T follicular helper cell (primary cell): ENCODE measurements at places on chromosomes 6 and 20.

DNA sequence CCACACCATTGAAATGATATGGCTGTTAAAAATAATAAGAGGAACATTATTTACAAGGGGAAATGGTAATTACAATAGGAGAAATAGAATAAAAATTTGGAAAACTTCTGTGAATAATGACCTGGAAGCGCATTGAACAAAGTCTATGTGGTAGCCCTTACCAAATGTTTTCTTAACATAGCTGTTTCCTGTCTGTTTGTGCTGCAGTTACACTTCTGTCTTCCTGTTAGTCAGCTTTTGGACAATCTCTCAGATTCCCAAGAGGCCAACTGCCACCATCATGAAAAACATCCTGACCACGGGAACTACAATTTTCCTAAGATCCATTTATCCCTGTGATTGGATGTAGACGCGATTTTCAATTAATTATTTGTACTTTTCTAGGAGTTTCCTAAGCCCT, 754.4 kb upstream of the MARCKS start:
- no peak for DNase-seq

GRCh38 chr6:43355862-43356590, 13.4 kb downstream of the ZNF318 start:
- DNase-seq: no peak

GRCh38 chr6:82775361-82775760, 290.3 kb downstream of the UBE3D start:
- no peak for DNase-seq

DNA sequence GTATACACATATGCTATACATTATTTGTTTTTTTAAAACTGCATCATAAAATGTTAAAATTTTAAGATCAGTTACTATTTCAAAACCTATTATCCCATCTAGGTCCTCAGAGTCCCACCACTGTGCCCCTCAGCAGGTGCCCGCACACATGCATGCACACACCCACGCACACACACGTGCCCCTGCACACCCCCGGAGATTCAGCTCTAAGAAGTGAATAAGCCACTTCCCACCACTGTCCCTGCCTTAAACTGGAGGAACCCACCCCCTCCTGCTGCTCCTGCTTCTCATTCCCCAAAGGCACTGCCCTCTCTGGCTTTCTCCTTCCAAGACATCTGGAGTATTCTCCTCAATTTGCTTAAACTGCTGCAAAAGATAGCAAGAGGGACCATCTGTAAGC, 5.4 kb upstream of the FAM210B start:
- DNase-seq: no peak

DNA sequence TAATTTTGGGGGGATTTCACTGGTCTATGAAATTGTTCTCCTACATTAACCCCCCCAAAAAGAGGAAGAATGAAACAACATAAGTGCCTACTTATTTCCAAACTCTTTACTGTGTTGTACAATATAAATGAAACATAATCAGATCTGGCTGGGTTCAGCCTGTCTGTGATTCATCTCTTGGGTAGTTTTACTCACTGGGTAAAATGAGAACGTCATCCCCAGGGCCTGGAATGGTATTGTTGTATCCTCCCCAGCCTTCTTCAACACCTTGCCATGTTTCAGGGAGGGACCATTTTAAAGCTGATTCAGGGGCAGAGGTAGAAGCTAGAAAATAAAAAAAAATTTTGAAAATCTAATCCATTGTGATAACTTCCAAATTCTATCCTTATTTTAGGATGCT, 256.7 kb downstream of the PKHD1 start:
- no peak for DNase-seq

GRCh38 chr6:118580585-118581419, 32.7 kb downstream of the PLN start:
- DNase-seq: no peak

DNA sequence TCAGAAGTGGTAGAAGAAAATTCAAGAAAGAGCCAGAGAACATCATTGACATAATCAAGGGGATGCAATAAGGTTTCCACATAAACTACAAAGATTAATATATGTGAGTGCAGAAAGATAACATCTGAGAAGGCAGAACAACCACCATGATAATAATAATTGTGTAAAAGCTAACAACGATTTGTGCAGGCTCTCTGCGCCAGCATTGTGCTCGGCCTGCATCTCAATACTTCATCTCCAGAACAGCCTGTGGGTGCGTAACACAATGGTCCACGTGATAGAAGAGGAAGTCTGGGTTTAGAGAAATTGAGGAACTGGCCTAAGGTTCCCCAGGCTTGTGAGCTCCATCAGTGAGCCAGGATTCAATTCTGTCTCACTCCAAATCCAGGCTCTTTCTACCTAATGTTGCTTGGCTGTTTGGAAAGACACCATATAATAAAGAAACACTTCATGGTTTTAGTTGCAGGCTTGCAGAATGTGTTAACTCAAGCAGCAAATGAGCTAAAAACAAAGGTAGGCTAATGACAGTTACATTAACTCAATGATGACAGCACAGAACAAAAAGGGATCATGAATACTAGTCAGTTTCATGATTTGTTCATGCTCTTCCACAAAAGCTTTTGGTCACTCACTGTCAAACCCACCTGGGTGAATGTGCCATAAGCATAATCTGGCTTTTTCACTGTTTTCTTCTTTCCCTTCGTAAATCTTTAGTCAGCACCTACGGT, 71.2 kb downstream of the LY86 start:
- no peak for DNase-seq

- DNase-seq: no peak
Observed at GRCh38 chr20:54486585-54486984, 11.2 kb downstream of the DOK5 start.

DNA sequence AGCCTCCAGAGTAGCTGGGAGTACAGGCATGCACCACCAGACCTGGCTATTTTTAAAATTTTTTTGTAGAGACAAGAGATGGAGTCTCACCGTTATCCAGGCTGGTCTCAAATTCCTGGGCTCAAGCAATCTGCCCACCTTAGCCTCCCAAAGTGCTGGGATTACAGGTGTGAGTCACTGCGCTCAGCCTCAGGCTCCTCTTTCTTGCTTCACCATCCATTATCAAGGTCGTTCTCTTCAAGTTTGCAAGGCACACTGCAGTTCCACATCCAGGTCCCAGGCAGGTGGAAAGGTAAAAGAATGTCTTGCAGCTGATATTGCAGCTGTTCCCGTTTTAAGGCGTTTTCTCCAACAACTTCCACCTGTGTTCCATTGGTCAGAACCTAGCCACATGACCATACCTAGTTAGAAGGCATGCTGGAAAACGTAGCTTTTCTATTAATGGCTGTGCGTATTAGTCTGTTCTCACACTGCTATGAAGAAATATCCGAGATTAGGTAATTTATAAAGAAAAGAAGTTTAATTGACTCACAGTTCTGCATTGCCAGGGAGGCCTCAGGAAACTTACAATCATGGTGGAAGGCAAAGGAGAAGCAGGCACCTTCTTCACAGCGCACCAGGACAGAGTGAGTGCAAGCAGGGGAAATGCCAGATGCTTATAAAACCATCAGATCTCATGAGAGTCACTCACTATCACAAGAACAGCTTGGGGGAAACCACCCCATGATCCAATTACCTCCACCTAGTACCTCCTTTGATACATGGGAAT, 51.7 kb downstream of the PCNA start:
- no peak for DNase-seq

DNA sequence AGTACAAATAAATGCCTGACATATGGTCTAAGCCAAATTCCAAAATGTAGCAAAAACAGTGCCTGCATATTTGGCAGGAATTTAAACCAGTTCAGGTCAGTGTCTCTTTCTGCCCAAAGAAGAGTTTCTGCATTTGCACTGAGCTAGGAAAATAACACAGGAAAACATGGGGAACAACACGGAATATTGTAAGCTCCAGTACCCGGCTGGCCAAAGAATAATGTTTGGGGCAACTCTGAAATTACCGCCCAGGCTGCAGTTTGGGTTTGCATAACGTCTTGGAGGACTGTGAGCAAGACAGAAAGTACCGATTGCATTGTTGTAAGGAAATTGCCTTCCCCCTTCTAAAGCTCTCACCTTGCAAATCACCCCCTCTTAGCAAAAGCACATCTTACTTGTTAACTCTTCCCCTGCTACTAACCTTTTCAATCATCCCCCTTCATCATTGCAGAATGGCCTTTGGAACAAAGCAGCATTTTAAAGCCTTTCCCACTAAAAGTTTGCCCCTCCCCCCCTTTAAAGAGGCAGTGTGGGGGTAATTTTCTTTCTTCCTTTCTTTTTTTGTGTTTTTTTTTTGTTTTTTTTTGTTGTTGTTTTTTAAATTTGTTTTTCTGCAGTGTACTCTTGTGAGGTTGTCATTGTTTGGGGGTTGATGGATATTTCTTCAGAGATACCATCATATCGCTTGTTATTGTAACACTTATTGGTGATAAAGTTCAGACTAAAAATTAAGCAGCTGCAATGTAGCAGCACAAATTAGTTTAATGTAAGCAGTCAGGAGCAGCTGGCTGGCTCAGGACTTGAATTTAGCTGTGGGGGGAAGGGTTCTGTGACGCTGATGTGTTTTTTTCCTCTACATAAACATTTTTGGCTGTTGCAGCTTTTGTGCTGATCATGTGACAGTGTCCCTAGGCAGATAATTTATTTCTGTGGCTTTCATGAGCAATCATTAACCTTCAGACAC, 100.0 kb upstream of the CITED2 start:
- DNase-seq: no peak

DNA sequence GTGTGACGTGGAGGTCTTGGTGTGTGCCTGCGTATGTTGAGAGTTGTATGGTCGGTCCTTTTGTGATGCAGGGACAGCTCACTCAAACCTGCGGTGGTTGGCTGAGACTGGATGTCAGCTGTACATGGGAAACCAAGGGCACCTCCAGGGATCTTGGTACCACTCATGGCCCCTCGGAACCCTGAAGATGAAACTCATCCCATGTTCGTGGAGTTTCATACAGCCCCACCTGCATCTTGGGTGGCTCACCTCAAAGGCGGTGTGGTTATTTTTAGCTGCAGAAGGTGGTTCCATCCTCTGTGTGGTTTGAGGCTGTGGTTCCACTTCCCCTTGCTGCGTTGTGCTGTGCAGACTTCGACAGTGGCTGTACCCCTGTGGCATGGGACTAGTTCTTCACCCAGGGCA, 52.6 kb upstream of the SLC22A1 start:
- no peak for DNase-seq

DNA sequence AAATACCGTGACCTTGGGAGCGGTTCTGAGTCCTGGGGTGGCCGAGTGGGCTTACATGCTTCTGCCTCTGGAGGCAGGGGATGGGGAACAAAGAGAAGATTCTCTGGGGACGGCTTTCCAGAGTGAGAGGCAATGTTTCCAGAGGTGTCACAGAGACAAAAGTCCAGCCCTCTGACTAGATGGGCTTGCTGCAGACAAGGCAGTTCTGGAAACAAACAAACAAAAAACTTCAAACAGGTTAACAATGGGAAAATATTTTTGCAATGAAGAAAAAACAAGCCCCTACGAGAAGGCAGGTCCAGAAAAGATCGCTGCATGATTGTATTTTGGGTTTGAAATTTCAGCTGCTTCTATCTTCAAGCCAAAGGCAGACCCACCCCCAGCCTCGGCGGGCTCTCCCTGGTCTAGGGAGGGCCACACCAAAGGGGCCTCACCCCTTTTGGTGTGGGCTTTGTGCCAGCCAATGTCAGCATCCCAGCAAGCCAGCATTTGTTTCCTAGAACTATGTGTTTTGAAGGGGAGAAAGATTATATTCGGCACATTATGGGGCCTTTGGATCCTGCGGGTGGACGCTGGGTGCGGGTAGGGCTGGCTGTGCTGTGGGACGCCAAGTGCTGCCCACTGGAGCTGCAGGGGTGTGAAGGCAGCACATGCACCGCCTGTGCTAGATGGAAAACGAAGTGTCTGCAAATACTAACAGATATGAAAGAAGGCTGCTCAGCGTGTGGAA, 42.9 kb downstream of the RIOK1 start:
- no peak for DNase-seq

GRCh38 chr20:53865901-53866793, 204.2 kb downstream of the BCAS1 start:
- DNase-seq: no peak

GRCh38 chr6:133977983-133978895, 25.2 kb downstream of the TBPL1 start:
- DNase-seq: no peak

GRCh38 chr20:45867136-45867818, 9.9 kb downstream of the ZSWIM3 start:
- DNase-seq: no peak

GRCh38 chr6:36721369-36722140, 23.9 kb downstream of the RAB44 start:
- no peak for DNase-seq

- no peak for DNase-seq
Observed at GRCh38 chr6:134732763-134733162, 217.1 kb downstream of the ALDH8A1 start.

DNA sequence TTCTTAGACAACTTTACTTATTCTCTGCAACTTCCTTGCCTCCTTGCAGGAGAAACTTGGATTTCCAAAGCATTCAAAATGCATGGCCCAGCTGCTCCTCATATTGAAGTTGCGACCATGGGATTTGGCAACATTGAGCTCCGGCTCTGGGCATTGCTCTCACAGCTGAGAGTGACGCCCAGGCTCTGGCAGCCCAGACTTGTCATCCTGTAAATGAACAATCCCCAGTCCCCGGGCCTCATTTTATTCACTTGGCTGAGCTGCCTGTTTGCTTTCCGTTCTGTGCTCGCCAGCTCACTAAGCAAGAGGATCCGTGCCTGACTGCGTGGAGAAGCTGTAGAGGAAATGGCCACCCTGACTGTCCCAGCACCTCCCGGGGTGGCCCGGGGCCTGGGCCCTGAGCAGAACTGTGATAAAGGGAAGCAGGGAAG, 119.5 kb upstream of the CD93 start:
- no peak for DNase-seq

DNA sequence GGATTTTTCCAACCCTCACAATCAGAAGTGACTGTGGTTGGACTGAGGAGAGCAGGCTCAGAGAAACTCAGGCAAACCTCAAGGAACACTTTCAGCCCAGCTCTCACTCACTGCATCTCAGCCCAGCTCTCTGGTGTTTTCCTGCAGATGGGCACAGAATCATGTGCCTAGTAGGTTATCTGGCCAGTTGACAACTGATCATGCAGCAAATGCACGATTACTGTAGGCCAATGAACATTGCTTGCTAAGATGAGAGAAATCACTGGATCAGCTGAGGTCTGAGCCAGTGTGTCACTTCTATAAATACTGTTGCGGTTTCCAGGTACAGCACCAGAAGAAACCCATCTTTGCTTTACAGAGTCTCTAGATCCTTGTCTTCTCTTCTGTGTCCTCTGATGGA, 540.5 kb downstream of the CD83 start:
- DNase-seq: no peak
